AML-193 (cell line): ENCODE measurements at places on chromosomes 13 and 19.

DNA sequence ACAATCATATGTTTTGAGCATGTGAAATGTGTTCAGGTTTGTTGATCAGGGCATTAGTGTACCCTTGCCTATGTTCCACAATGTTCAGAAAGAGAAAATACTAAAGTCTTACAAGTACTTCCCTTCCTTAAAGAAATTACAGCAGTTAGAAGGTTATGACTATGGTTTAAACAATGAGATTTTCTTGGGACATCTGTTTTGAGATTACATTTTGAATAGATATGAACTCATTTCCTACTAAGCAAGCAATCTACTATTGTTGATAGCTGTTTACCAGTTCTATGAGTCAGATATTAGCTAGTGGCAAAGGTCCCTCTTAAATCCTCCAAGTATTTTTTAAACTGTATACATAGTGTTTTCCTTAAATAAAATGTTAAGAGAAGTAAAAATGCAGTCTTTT, 241.3 kb downstream of the DACH1 start:
- DNase-seq = no peak

GRCh38 chr13:113422807-113423519, 30.3 kb downstream of the ADPRHL1 start:
- DNase-seq = no peak

DNA sequence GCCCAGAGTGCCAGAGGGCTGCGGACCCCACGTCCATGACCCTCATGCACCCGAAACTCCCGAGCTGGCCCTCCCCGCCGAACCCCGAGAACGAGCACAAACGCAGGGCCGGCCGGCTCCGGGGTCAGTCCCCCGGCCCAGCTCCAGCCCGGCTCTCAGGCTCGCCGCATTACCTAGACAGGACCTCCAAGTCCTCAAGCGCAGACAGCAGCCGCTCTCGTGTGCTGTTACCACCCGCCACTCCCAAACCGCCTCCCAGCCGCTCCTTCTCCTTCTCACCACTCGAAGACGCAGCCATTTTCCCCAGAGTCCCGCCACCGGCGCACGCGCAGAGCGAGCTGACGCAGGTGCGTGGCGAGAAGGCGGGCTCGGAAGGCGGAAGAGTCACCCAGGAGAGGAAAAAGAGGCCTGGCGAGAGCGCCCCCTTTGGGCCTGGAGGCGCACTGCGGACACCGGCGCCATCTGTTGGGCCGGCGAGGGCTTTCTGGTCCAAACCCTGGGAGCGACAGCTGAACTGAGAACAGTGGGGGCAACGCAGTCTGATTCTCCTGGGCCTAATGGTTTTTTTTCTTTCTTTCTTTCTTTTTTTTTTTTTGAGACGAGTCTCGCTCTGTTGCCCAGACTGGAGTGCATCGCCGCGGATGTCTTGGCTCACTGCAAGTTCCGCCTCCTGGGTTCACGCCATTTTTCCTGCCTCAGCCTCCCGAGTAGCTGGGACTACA, at the start of gene MED4:
MED4 (minus strand) TSS at position 324 of the 722 bp plus-strand sequence; CDS start at position 298, 26 bp downstream.
- DNase-seq = peak; percentile 97

DNA sequence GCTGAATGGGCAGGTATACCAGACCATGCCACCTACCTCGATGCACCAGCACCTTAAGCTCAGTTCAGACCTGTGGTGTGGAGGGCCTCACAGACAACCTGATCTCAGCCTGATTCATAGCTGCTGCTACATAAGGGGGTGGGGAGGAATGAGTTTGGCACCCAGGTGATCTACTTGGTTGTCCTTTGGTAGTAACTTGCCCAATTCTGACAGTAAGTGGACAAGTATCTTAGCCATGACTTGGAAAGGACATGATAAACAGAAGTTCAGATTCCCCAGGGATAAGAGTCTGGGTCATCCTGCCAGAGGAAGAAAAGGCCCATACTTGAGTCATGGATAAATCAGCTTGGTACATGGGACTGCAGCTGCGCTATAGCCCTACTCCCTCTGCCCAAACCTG, 28.4 kb upstream of the SOHLH2 start:
- no peak for DNase-seq

GRCh38 chr13:111074826-111075225, 40.3 kb upstream of the ARHGEF7 start:
- DNase-seq = no peak

GRCh38 chr19:41796362-41796761, at the start of gene CEACAM3:
Gene CEACAM3 (plus strand): TSS chr19:41796587. CDS start chr19:41796678, 91 bp downstream.
- DNase-seq = no peak
